ENCODE measurements at places on chromosomes 11 and 22.

GRCh38 chr22:19016081-19016766 is 80.1 kb upstream of the PRODH start:
- DNase-seq, result no peak

- DNase-seq, result no peak
These were observed 40.0 kb downstream of the SBF1 start for GRCh38 chr22:50434849-50435248.

DNA sequence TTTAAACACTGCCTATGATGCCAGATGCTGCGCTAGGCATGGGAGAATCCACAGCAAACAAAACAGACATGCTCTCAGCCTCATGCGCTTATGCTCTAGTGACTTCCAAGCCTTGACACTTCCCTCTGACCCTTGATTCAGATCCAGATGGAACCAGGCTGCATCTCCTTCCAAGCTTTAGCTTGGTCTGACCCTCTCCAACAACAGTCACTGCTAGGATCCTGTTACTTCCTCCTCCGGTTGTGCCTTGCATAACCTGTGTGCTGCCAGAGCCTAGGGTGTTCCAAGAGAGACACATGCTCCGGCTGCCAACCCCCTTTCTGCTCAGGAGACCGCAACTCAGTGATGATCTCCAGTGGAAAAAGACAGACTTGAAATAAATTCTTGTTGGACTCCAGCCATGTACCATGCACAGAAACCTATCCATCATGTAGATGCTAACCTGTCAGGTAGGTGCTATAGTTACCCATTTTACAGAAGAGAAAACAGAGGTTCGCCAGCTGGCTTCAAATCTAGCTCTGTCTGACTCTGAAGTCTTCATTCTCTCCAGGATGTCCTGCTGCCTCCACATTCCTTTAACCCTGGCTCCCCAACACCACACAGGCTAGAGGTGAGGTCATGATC is 136.3 kb upstream of the TEAD1 start:
- DNase-seq, result no peak

GRCh38 chr11:103907548-103908455 is 128.6 kb upstream of the DDI1 start:
- no peak for DNase-seq

- DNase-seq, result no peak
These were observed 12.5 kb upstream of the PTPRJ start for GRCh38 chr11:47967577-47968525.

DNA sequence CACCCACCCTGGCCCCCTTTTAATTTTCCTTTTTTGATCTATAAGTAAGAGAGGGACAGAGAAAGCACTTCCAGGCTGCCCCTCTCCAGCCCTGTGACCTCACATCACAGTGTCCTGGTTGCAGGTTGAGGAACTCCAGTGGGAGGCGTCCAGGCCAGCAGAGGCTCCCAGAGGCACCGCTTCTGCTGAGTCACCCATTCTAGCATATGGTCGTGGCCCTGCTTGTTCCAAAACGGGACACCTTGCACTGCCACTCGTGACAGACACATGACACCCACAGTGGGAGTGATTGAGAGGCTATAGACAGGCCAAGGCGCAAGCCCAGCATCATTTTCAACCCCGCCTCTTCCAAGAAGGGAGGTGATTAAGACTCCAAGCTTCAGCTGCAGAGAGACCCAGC is 16.0 kb upstream of the TMPRSS4 start:
- no peak for DNase-seq

GRCh38 chr22:29765905-29766631 is 739 bp downstream of the ZMAT5 start:
- no peak for DNase-seq

DNA sequence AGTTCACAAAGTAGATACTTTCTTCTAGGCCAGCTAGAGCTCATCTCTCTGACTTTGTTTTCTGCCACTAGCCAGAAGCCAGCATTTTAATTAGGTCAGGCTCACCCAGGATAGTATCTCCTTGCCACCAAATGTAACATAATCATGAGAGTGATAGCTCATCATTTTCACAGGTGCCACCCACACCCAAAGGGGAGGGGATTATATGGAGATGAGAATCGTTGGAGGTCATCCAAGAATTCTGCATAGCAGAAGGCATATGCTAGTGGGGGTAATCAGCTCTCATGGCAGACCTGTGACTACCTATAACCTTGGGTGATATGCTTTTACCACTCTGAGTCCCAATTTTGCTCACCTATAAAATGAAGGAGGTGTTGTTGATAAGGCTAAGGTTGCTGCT is 523.0 kb downstream of the METTL15 start:
- DNase-seq, result no peak

- DNase-seq, result no peak
These were observed 29.3 kb downstream of the NAT10 start for GRCh38 chr11:34134765-34135164.

- DNase-seq, result no peak
These were observed 22.7 kb upstream of the PICALM start for GRCh38 chr11:86091566-86091965.

DNA sequence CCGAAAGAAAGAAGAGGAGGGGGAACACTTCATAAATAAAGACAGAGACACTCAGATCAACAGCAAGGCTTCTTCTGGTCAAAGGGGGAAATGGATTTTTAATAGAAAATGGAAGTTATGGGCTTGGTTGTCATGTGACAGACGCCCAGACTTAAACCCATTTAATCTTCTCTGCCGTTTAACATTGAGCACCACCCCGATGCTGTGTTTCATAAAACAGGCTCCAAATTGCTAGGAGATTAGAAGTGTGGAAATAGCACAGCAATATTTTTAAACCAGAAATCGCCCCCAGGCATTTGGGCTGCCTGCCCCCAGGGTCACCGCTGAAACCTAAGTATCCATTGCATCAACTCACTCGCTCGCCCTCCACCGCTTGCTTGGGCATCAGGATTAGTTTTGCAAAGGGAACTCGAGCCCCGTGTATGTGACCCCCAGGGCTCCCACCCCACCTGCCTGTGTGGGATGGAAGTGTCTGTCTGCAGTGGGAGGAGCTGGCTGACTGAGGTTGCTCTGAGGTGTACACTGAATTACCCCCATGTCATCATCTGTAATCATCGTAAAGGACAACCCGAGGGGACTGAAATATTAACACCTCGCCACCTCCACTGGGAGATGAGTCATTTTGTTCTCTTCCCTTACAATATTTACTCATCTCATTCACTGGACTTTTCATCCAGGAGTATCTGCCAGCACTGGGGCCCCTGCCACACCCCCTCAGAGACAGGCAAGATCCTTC is 10.7 kb downstream of the DSCAML1 start:
- DNase-seq, result no peak

- DNase-seq, result no peak
These were observed 31.9 kb upstream of the PSMA1 start for GRCh38 chr11:14552089-14552488.

GRCh38 chr22:42069801-42070516 is 653 bp downstream of the NAGA start:
- DNase-seq, result no peak

DNA sequence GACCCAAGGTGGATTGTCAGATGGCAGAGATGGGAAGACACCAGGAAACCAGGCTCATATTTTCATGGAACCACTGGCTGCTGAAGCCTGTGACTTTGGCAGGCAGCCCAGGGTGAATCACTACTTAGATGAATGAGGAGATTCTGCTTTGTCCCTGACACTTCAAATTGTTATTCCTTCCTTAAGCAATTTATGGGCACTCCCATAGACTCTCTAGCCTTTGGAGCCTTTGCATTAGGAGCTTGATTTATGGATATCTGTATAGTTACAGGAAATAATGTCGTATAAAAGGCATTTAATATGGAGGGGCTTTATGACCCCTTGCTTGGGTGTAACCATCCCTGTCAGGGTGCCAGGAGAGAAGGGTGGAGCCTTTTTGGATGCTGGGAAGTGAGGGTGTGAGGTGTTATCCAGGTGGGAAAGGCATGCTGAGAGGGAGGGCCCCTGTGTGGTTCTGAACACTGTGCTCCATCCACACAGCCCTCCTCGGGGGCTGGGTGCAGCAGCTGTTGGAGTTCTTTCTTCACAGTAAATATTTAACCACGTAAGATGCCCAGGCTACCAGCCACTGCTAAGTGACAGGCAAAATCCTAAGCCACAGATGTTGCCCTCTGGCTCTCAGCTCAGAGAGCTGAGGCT is 35.3 kb downstream of the IL18 start:
- DNase-seq, result no peak

GRCh38 chr11:70525006-70525405 is 126.7 kb downstream of the CTTN start:
- DNase-seq, result no peak

DNA sequence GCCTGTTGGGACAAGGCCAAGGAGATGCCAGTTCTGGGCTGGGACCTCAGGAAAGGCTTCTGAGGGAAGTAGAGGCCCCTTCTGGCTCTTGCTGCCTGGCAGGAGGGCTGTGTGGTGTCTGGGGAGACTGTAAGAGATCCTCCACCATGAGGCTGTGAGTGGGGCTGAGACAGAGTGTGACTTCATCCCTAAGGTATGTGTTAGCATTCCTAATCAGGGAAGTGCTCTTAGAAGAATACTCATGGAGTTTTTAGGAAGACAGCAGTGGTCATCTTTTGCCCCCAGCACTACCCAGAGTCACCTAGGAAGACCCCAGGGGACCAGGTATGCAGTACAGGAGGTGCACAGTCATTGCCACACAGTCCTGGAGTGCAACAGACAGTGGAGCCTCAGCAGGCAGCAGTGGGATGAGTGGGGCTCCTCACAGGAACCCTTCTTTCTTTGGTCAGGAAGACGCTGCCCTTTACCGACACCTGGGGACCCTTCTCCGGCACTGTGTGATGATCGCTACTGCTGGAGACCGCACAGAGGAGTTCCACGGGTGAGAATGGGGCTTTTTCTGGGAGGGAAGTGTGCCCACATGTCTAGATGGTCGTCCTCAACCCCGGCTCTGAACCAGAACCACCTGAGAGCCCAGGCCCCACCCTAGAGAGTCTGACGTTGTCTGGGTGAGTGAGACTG is 2.8 kb downstream of the RIC8A start:
- no peak for DNase-seq

All from stimulated activated CD4-positive, alpha-beta T cell treated with anti-CD3 and anti-CD28 coated beads, Interleukin-1b, Interleukin-23, amount 100 ng/mL, for 1 hour (primary cell).